ENCODE measurements at places on chromosomes 12 and 14. TPM values are rescaled to one million over a fixed set of nuclear protein-coding genes. Genes with fewer than 3 reads are reported as not detected.

DNA sequence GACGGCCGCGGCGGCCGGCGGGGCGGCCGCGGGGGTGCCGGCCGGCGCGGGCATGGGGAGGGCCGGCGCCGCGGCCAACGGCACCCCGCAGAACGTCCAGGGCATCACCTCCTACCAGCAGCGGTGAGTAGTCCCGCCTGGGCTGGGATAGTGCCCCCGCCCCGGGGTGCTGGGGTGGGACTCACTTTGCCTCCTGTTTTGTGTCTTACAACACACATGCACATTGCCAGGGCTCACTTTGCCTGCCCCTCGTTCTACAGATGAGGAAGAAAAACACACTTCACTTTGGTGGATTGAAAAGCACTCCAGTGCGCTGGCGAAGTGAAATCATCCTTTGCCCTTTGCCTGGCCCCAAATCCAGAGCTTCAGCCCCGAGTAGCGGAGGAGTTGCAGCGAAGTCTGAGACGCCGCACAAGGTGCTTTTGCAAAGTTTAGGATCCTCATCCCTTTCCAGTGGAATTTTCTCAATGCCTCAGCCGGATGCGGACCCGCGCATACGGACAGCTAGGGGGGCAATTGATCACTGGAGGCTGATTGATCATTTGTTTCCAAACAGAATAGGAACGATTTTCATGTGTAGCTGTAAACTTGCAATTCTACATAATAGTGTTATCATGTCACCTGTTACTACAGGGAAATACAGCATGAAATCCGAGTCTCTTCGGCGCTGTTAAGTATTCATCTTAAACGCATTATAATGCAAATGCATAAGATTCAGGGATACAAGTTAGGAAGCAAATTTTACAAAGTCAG is 3.6 kb upstream of the NPAS3 start:
- no peak overlapping the region for H3K27ac ChIP-seq
- peak overlapping the region; percentile 41 for H3K4me3 ChIP-seq
- no peaks in the 10 kb centered on the region for H3K27me3 ChIP-seq
- no peak for DNase-seq
- H3K36me3 ChIP-seq = no peaks in the 10 kb centered on the region

- H3K4me3 ChIP-seq = no peak overlapping the region
- H3K27me3 ChIP-seq = no peaks in the 10 kb centered on the region
- no peak overlapping the region for H3K27ac ChIP-seq
Observed at GRCh38 chr12:47686645-47687240, 19.1 kb downstream of the RPAP3 start.

P2RX2 gene
- polyA plus RNA-seq = not detected

GRCh38 chr14:58830121-58830520 is 192.4 kb downstream of the DACT1 start:
- H3K36me3 ChIP-seq = no peaks in the 10 kb centered on the region
- H3K27ac ChIP-seq = no peak overlapping the region
- no peak overlapping the region for H3K4me3 ChIP-seq
- no peak for DNase-seq
- no peaks in the 10 kb centered on the region for H3K4me1 ChIP-seq

DPF3 gene
- polyA plus RNA-seq = 0.75 TPM

Data from aorta (tissue), 5 donors.